ENCODE measurements at places on chromosomes 2 and 18.
A peak's percentile ranks its signal among the peaks of the same experiment; 100 is the strongest.

- no peak overlapping the region for H3K4me3 ChIP-seq
- H3K36me3 ChIP-seq = no peaks in the 10 kb centered on the region
- H3K4me1 ChIP-seq = no peaks in the 10 kb centered on the region
- no peaks in the 10 kb centered on the region for H3K27me3 ChIP-seq
These were observed 347.8 kb downstream of the ALK start for GRCh38 chr2:29573612-29574011.

- no peaks in the 10 kb centered on the region for H3K4me1 ChIP-seq
- H3K27me3 ChIP-seq = no peaks in the 10 kb centered on the region
- H3K36me3 ChIP-seq = no peaks in the 10 kb centered on the region
- no peak overlapping the region for H3K4me3 ChIP-seq
- DNase-seq = no peak
- H3K27ac ChIP-seq = no peak overlapping the region
These were observed 6.3 kb upstream of the LTBP1 start for GRCh38 chr2:32940316-32940997.

DNA sequence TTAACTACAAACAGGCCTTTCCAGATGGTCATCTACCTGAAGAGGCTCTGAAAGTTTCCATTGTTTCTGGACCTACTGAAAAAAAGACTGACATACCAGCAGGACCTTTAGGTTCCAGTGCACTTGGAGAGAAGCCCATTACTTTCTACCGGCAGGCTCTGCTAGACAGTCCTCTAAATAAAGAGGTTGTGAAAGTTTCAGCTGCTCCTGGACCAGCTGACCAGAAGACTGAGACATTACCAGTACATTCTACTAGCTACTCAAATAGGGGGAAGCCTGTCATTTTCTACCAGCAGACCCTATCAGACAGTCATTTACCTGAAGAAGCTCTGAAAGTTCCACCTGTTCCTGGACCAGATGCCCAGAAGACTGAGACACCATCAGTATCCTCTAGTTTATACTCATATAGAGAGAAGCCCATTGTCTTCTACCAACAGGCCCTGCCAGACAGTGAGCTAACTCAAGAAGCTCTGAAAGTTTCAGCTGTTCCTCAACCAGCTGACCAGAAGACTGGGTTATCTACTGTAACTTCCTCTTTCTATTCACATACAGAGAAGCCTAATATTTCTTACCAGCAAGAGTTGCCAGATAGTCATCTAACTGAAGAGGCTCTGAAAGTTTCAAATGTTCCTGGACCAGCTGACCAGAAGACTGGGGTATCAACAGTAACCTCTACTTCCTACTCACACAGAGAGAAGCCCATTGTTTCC lies 65.8 kb downstream of the ALMS1 start:
- H3K27me3 ChIP-seq = no peaks in the 10 kb centered on the region
- peaks cover 22% of the 10 kb centered on the region for H3K36me3 ChIP-seq
- no peak overlapping the region for H3K4me3 ChIP-seq
- DNase-seq = no peak
- no peak overlapping the region for H3K27ac ChIP-seq
- H3K4me1 ChIP-seq = no peaks in the 10 kb centered on the region

DNA sequence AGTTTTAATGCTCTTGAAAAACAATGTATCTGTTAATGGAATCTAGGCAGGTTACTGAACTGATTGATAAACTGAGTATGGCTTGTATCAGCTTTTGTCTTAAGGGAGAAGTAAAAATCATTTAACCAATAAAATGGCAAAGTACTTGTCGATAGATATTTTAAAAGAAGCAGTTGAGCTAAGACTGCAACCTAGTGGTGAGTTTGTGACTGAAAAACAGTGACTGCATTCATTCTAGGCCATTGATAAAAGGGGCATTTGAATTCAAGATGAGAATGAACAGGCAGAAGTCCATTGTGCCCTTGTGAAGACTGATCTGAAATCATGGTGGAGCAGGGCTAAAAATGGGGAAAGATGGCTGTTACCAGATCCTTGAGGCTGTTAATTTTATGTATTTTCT lies 59.4 kb upstream of the MSTN start:
- H3K36me3 ChIP-seq = no peaks in the 10 kb centered on the region
- no peaks in the 10 kb centered on the region for H3K27me3 ChIP-seq
- no peak for DNase-seq
- H3K4me1 ChIP-seq = no peaks in the 10 kb centered on the region
- H3K27ac ChIP-seq = no peak overlapping the region
- H3K4me3 ChIP-seq = no peak overlapping the region

DNA sequence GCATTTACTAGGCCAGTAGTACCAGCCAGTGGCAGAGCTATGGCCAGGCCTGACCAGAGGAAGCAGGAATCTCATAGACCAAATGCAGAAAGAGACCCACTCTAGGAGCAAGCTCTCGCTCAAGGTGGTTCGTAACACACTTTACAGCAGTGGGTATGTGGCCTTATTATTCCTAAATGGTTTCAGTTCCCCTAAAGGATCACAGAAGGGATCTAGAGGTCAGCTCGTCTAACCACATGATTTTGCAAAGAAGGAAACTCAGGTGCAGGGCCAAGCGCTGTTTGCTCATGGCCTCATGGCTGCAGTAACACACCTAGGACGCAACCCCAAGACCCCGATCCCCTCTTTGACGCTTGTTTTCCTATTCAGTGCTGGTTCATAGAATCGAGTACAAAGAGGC lies 65.5 kb upstream of the ATG16L1 start:
- no peak overlapping the region for H3K27ac ChIP-seq
- H3K27me3 ChIP-seq = no peaks in the 10 kb centered on the region
- H3K4me3 ChIP-seq = no peak overlapping the region

DNA sequence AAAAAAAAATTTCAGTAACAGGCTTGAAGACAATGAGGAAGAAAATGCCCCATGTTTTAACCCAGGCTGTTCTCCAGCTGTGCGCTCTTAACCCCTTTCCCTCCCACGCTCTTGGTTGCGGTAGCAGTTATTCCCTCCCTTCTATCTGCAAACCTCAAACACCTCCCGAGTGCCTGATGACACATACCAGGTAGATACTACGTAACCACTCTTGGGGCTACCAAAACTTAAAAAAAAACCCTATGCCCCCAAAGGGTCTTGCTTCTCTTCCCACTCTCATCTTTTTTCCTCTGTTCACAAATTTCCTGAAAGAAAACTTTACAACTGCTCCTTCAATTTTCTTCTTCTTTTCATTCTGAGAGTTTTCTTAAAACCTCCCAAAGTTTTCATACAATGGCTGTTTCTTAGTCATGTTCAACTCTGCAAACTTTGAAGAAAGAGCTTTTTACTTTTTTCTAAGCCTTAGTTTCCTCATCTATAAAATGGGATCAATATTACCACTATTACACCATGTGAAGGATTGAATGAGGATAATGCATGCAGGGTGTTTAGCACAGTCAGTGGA lies 4.9 kb upstream of the DRC1 start:
- H3K27me3 ChIP-seq = no peaks in the 10 kb centered on the region
- H3K27ac ChIP-seq = no peak overlapping the region
- DNase-seq = no peak
- H3K4me1 ChIP-seq = peaks cover 4% of the 10 kb centered on the region

DNA sequence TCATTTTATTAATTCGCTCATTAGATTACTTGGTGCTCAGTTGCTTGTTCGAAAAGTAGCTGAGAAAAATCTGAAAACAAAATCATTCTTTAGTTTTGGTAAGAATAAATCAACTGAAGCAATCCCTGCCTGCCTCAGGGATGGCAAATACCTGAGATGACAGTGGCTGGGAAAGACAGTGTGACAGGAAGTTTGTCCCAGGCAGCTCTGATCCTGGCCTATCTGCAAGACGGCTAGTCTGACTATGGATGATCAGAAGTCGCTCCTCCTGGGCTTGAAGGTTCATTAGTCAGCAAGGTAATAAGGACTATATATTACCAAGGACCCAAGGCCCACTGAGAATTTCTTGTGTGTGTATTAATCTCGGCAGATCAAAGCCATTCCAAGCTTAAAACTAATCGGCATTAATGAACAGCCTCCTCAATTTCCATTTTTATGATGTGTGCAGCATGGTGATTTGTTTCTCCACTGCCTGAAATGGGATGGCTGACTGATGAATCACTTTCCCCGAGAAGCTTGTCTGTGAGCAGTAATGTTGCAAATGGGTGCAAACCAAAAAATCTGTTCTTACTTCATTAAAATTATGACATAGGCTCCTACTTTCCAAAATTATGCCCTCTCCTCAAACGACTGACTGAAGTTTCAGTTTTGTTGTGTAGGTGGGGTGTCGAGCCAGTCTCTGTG lies 199.9 kb downstream of the ACTR3 start:
- no peaks in the 10 kb centered on the region for H3K4me1 ChIP-seq
- no peak for DNase-seq
- no peak overlapping the region for H3K27ac ChIP-seq
- no peaks in the 10 kb centered on the region for H3K27me3 ChIP-seq
- no peak overlapping the region for H3K4me3 ChIP-seq
- no peaks in the 10 kb centered on the region for H3K36me3 ChIP-seq

DNA sequence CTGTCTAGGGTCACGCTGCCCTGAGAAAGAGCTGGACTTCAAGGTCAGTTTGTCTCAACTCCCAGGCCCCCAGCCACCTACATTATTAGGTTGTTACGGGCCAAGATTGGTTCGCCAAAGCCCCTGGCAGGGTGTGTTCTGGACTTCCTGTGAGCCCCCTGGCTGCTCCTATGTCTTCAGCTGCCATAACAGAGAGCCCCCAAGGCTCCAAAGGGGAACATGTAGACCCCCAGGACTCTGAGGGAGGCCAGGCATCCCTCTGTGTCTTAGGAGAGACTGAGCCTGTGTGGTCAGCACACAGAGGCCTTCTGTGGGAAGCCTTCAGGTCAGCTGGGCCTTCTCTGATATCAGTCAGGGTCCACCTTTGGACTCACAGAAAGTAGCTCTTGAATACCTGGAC lies 58.3 kb downstream of the INHBB start:
- DNase-seq = no peak
- H3K4me1 ChIP-seq = peaks cover 10% of the 10 kb centered on the region
- H3K27me3 ChIP-seq = no peaks in the 10 kb centered on the region
- H3K27ac ChIP-seq = no peak overlapping the region
- no peaks in the 10 kb centered on the region for H3K36me3 ChIP-seq
- no peak overlapping the region for H3K4me3 ChIP-seq

GRCh38 chr2:234950730-234951663 lies 820 bp upstream of the SH3BP4 start:
- H3K36me3 ChIP-seq = no peaks in the 10 kb centered on the region
- DNase-seq = peak; percentile 44
- peak overlapping the region; percentile 70 for H3K27ac ChIP-seq
- H3K4me3 ChIP-seq = peak overlapping the region; percentile 42

- no peaks in the 10 kb centered on the region for H3K27me3 ChIP-seq
- H3K36me3 ChIP-seq = peaks cover 4% of the 10 kb centered on the region
- peaks cover 15% of the 10 kb centered on the region for H3K4me1 ChIP-seq
- no peak overlapping the region for H3K4me3 ChIP-seq
- H3K27ac ChIP-seq = no peak overlapping the region
These were observed 1.8 kb downstream of the C2orf76 start for GRCh38 chr2:119364798-119365197.

DNA sequence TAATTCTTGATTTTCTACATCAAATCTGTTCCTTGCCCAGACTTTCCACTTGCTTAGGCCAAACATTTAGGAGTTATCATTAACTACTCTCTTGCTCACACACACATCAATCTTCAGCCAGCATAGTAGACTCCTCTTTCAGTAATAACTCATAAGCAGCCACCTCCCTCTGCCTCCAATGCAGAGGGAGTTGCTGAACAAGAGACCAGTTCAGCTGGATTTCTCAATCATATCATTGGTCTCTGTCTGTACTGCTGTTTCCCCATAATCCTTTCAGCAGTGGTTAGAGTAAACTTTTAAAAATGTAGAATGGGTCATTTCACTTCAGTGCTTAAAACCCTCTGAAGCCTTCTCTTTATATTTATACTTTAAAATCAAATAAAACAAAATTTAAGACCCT lies 112.9 kb downstream of the SLC39A10 start:
- no peak overlapping the region for H3K4me3 ChIP-seq
- no peak for DNase-seq
- H3K27ac ChIP-seq = no peak overlapping the region
- H3K4me1 ChIP-seq = no peaks in the 10 kb centered on the region

GRCh38 chr18:63994783-63995399 lies 25.0 kb downstream of the SERPINB8 start:
- no peaks in the 10 kb centered on the region for H3K4me1 ChIP-seq
- H3K36me3 ChIP-seq = no peaks in the 10 kb centered on the region
- no peak overlapping the region for H3K4me3 ChIP-seq
- no peak overlapping the region for H3K27ac ChIP-seq
- DNase-seq = peak; percentile 40

DNA sequence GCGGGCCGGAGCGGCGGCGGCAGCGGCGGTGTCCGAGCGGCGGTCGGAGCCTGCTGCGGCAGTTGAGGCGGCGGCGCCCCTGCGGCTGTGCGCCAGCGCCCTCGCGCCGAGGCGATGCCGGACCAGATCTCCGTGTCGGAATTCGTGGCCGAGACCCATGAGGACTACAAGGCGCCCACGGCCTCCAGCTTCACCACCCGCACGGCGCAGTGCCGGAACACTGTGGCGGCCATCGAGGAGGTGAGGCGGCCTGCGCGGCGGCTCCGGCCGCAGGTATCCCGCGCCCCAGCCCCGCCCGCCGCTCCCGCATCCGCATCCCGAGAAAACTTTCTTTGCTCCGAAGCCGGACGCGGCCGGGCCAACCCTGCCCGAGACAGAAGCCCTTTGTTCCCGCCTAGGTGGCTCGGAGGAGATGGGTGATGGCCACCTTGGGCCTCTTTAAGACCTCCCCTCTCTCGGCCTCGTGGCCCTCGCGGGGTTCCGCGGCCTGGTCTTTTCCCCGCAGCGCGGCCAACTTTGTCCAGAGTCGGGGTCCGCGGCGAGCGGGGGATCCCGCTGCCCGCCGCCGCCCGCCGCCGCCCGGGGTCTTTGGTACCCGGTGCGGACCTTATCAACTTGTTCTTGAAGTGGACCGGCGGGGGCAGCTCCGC lies 504 bp downstream of the ASAP2 start:
- no peaks in the 10 kb centered on the region for H3K36me3 ChIP-seq
- peak overlapping the region; percentile 95 for H3K27ac ChIP-seq
- H3K4me3 ChIP-seq = peak overlapping the region; percentile 88
- H3K27me3 ChIP-seq = no peaks in the 10 kb centered on the region

DNA sequence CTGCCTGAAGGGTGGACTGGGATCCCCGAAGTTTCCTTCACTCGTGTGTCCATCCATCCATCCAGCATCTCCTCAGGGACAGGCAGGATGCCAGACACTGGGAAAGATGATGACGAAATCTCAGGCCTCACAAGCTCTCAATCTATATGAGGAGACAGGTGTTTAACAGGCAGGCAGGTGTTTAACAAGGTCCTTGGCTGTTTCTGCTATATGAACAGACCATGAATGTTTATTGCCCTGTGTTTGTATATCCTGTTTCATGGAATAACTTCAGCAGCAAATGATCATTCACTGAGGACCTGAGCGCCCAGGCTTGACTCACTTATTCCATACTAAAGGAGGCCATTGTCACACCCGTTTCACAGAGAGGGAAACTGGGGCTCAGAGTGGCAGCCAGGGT lies 685.8 kb upstream of the HS6ST1 start:
- no peaks in the 10 kb centered on the region for H3K4me1 ChIP-seq
- no peaks in the 10 kb centered on the region for H3K36me3 ChIP-seq
- no peak for DNase-seq
- no peak overlapping the region for H3K4me3 ChIP-seq

GRCh38 chr2:154886316-154886715 lies 187.8 kb downstream of the KCNJ3 start:
- H3K4me3 ChIP-seq = no peak overlapping the region
- no peak for DNase-seq
- H3K36me3 ChIP-seq = no peaks in the 10 kb centered on the region
- H3K27ac ChIP-seq = no peak overlapping the region
- no peaks in the 10 kb centered on the region for H3K4me1 ChIP-seq
- no peaks in the 10 kb centered on the region for H3K27me3 ChIP-seq
